Cortex of kidney (tissue), 1 donor: ENCODE measurements at places on chromosomes 6 and 20.

GRCh38 chr6:166955121-166955864, 1.1 kb downstream of the RNASET2 start:
- DNase-seq = no peak

DNA sequence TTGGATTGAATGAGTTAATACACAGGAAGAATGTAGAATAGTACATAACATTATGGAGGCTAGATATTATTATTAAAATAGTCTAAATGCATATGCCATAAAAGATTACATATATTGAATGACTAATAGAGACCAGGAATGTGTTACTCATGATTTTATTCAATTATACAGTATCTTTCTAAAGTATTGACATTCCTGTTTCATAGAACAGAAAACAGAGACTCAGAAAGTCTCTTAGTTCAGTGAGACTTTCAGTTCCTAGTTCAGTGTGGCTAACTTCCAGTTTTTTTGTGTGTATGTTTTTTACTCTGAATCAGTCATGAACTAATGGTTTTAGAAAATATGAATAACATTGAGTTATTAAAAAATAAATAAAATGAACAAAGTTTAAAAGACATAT, 34.6 kb upstream of the TMEM244 start:
- DNase-seq = no peak

GRCh38 chr6:17984812-17985670, 2.4 kb downstream of the KIF13A start:
- no peak for DNase-seq

DNA sequence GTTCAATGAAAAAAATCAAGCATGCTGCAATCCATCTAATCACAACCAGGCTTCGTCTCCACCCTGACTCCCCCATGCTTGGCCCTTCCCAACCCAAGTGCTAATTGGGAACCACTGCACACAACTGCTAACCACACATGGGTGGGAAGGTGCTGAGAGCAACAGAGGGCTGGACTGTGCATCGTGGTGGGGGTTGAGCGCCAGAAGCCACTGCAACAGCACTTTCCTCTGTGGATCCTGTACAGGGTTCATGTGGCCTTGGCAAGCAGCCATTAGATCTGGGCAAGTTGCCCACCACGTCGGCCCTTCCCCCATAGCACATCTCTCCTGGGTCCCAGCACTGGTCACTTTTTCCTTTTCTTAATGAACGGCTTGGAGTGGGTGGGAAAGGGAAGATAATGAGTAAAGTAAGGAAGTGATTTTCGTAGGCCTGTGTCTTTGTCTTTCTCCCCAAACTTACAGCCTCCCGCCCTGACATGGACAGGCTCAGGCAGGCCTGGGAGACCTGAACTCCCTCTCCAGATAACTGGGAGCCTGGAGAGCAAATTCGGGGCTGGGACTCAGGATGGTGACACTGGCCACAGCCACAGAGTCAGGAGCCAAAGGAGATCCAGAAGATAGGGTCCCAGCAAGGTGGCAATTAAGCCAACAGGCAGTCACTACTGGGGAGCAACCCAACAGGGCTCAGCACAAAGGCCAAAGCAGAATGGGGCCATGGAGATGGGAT, 34.4 kb upstream of the MRPS10 start:
- DNase-seq = no peak

- no peak for DNase-seq
These were observed 279.6 kb downstream of the NRN1 start for GRCh38 chr6:5726976-5727718.

- DNase-seq = no peak
These were observed 790.1 kb upstream of the SLC35B3 start for GRCh38 chr6:9225441-9225871.

- DNase-seq = no peak
These were observed 510.5 kb downstream of the PHF3 start for GRCh38 chr6:64146094-64146493.

- DNase-seq = no peak
These were observed 426.6 kb upstream of the SULF2 start for GRCh38 chr20:48211847-48212246.

GRCh38 chr6:13421425-13422059, 65.9 kb downstream of the GFOD1 start:
- no peak for DNase-seq

- no peak for DNase-seq
These were observed 393.2 kb upstream of the SOX4 start for GRCh38 chr6:21200134-21200870.
